Activated T-helper 9 cell treated with anti-CD3 and anti-CD28 coated beads, Interleukin-2, amount 50 U/mL, for 16 hours (primary cell): ENCODE measurements at places on chromosomes 6 and 20.

- no peak for DNase-seq
Measured at GRCh38 chr6:125188037-125188436, 34.5 kb downstream of the TPD52L1 start.

- no peak for DNase-seq
Measured at GRCh38 chr20:24875078-24875477, 74.0 kb upstream of the CST7 start.

DNA sequence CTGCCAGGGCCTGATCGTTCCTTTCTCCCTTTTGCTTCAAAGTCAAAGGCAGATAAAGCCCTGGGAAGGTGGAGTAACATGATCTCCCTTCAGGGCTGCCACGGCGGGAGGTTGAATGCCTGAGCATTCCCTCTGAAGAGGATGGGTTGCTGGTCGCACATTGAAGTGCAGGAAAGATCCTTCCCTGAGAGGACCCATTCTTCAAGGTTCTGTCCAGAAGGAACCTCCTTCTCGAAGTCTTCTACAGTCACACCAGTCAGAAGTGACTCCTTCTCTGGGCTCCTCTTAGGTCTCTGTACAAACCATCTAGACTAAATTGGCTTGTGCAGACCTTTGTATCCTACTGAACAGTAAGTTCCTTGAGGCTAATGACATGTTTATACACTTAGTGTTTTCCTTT is 192.6 kb upstream of the VGLL2 start:
- no peak for DNase-seq

DNA sequence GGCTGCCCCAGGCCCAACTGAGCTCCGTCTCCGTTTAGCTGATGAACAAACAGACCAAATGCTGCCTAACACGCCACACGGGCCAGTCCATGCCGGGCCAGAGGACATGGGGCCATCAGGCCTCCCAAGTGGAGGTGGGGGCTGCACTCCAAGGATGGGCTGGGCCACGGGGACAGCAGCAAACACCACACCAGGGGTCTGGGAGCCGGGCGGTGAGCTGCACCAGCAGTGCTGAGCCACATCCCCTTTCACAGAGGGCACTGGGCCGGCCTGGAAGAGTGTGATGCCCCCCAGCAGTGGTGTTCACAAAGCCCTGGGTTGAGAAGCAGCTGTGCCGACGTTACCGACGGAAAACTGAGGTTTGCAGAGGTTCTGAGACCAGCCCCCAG is 2.7 kb downstream of the KCNQ2 start:
- no peak for DNase-seq

DNA sequence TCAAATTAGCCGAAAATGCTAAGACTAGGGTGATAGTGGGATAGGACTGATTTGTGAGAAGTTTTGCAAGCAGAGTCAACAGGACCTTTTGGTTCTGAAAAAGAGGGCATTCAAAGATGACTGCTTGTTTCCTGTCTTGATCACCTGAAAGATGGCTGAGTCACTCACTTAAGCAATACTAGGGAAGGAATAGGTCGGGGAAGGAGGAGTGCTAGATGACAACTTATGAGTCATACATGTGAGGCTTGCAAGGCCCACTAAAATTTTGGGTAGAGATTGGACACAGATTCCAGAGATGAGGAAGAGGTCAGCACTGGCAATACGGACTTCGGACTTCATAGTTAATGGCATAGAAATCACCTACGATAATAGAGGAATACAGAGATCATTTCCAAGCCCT is 89.2 kb downstream of the FAM83B start:
- no peak for DNase-seq

DNA sequence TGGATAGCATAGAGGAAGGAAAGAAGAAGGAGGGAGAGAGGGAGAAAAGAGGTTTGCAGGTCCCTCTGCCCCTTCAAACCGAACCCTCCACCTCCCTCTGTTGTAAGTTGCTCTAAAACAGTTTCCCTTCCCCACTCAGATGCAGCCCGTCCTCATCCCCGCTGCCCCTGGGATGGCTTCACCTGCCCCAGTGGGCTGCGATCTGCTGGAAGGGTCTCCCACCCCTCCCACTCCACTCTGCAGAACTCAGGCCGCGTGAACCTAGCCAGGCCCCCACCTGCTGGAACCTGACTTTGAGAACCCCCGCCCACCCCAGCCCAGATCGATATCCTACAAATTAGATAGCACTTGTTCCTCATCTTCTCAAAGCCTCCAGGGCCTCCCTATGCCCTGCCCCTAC is 190.8 kb downstream of the DLL1 start:
- DNase-seq, result no peak

- no peak for DNase-seq
Measured at GRCh38 chr20:45822857-45823256, 4.3 kb downstream of the TNNC2 start.

DNA sequence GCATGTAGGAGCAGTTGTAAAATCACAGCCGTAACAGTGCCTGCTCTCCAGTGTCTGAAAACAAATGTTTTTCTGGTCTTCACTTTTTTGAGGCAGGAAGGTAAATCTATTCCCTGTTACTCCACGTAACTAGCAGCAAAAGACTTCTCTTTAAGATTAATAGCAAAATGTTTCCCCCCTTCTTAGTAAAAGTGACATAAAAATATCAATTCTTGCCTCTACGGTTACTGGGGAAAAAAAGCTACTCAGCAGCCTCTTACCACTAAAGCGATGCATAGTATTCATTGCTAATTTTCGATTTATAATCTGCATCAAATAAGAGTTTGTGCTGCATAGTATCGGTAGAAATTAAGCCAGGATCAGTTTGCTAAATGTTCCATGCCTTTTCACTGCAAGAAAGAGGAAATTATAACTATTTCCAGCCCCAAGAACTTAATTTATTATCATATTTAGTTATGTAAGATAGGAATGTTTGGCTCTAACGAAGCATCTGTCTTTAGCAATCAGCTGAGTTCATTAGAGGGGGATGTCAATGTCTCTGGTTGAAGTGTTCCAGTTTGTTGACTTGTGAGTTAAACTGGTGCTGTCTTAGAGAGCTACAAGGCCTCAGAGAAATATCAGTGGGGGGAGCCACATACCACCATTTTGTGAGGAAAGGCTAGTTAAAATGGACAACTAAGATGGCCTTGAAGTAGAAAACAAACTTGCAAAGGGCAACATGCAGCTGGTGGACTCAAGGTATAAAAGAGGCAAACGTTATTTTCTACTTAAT is 617 bp upstream of the TSPYL1 start:
- DNase-seq, result no peak

DNA sequence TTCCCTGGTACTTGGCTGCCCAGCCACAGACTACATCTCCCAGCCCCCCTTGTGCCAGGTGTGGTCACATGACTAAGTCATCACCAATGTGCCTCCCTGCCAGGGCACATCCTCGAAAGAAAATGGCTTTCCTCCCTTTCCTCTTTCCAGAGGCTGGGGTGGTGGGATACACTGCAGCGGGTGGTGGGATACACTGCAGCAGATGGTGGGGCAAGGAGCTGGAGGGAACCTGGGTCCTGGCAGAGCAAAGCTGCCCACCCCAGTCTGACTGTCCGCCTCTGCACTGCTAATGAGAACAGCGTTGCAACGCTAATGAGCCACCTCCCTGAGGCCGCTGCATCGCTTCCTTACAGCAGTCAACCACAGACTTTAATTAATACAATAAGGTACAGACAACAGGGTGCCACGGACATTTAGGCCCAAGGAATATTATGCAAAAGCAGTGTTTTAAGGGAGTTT is 125.3 kb downstream of the PREX1 start:
- no peak for DNase-seq

DNA sequence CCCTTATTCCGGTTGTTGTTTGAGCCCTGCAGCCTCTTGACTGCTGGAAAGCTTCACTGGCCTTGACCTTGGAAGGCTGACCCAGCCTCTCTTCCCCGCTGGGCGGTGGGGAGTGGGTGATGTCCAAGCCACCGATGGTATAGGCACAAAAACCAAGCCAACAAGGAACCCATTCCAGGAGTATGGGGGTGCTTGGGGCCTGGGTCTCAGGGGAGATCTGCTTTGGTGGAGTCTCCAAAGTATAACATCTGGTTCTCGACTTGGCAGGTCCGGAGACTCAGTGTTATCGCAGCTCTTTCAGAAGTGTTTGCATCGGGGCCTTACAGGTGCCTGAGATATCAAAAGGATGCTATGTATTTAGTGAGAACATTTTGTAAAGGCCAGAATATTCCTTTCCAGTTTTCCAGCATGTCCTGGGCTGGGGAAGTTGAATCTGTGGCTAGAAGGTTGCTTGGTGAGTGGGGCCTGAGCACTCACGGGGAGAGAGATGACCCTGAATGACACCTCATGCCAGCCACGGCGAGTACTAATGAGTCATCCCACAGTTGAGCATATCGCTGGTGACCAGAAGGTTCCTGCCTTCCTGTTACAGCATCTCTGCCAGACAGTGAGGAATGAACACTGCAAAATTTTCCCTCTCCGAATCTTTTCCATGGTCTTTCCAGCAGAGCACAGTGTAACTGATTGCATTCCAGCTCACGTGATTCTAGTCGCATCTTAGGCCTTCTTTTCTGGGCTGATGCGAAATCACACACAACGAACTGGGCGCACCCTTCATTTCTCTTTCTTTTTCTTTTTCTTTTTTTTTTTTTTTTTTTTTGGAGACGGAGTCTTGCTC is 133.9 kb downstream of the ZDHHC14 start:
- DNase-seq, result no peak

DNA sequence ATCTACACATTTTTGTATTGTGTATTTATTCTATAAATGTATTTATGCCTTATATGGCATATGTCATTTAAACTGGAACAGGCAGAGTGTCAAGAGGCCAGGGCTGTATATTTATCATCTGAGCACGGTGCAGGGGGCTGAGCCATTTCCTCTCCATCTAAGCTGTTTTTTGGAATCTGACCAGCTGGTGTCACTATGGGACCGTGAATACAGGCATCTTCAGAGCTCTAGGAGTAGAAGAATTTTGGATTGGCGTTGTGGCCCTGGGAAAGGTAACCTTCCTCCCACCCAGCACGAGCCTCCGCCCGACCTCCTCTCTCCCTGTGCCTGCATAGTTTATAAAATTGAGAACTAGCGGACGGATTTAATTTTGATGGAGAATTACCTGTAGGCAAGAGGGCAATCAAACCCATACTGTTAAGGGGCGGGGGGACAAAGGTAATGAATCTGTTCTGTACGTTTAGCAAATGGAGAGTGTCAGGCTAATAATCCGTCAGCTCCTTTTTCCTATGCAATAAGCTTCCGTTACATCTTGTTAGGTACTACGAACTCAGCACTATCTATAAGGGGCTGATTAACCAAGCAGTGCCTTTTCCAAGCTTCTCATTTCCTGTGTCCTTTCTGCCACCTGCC is 29.0 kb upstream of the EEF1E1 start:
- DNase-seq, result no peak

DNA sequence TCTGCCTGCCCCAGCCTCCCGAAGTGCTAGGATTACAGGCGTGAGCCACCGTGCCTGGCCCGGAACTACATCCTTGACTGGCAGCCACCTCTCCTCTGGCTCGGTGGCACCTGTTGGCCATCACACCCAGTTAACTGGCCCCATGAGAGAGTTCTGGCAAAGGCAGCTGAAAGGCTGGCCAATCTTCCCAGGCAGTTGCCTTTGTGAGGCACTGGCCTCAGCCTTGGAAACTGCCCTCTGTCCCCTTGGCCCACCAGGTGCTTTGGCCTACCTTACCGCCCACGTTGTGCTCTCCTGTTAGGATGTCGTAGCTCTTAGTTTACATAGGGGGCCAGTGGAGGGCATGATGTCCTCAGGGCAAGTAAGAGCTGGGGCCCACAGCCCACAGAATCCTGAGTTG is 9.6 kb upstream of the MANBAL start:
- DNase-seq, result no peak

- DNase-seq, result no peak
Measured at GRCh38 chr6:108726726-108727339, 121.4 kb upstream of the ARMC2 start.

- no peak for DNase-seq
Measured at GRCh38 chr6:135097172-135097571, 42.5 kb upstream of the HBS1L start.

GRCh38 chr6:89045011-89045387 is 35.6 kb upstream of the PNRC1 start:
- no peak for DNase-seq

DNA sequence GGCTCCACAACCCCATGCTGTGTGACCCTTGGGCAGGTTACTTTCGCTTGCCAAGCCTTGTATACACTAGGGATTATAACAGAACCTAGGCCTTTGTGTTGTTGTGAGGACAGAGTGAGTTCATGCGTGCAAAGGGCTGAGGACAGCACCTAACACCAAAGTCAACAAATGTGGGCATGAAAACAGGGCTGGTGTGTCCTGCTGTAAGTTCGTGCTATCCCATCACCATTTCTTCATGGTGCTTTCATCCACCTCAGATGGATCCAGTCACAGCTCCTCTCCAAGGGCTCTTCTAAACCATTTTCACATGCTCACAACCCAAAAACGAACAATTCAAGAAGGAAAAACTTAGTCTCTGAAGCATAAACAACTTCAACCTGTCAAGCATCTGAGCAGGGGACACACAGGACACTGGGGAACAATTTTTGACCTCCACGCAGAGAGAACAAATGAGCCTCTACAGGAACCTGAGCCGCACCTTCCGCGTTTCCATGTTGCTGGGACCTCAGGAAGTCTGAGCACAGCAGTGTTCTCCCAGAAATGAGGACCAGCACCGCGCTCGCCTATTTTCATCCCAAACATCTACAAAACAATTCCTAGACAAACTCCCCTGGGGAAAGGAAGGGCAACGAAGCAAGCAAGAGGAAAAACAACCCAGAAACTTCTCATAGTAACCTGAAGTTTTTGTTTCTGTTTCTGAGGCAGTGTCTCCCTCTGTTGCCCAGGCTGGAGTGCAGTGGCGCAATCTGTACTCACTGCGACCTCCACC is 3.1 kb downstream of the LRP11 start:
- no peak for DNase-seq

GRCh38 chr20:16042731-16043130 is 530.5 kb downstream of the KIF16B start:
- no peak for DNase-seq

DNA sequence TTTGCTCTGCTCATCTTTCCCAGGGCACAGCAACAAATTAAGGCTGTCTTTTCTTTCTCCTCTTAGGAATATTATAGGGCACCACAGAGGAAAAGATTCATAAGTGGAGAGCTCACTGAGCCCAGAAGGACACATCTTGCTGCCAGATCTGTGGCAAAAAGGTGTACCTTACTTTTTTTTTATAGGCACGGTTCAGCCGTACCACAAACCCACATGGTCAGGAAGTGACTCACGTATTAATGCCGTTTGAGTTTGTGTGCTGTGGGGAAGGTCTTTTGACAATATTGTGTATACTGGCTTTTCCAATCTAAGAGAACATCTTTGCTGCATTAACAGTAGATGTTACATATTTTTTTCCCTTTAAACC is 28.4 kb downstream of the PAQR8 start:
- DNase-seq, result peak; percentile 22
